ENCODE measurements at places on chromosomes 6 and 20.

GRCh38 chr6:11999246-11999645, 12.9 kb upstream of the HIVEP1 start:
- no peak for DNase-seq

GRCh38 chr20:63507083-63507743, 8.3 kb upstream of the EEF1A2 start:
- DNase-seq, result no peak

DNA sequence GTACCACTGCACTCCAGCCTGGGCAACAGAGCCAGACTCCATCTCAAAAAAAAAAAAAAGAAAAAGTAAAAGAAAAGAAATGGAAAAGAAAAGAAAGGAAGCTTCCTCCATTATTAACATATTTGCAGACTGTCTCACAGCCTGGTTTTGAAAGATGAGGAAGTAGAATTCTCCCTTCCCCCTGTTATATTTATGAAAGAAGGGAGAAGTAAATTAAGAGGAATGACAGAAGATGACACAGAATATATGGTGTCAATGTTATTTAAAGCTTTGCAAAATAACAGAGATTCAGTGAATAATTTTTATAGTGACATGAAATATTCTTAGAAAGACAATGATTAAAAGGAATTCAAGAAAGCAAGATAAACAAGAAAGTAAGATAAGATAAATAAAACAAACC, 83.7 kb upstream of the PRSS16 start:
- DNase-seq, result no peak

GRCh38 chr6:136226674-136227377, 23.3 kb downstream of the MTFR2 start:
- no peak for DNase-seq

- no peak for DNase-seq
Observed at GRCh38 chr6:159854959-159855358, 35.8 kb upstream of the MAS1 start.

DNA sequence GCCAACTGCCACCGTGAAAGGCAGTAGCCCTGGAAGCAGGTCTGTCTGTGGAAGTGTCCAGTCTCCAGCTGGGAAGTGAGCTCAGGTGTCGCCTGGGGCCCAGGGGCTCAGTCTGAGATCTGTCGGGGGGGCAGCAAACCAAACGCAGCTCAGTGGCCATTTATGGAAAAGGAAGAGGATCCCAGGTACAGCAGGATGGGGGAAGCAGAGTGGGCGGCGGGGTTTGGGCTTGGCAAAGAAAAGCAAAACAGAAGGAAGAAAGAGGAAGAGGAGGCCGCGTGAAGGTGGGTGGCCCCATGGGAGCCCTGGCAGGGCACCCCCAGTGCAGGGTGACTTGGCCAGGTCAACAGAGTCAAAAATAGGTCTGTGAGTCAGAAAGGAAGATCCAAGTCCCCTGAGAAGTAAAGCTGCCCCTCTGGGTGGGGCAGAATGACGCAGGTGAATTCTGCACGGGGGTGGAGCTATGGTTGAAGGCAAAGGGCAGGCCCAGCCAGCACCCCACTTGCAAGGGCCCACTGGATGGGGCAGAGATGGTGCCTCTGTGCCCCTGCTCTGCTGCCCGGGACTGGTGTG, 5.3 kb downstream of the PXDC1 start:
- DNase-seq, result no peak

- no peak for DNase-seq
Observed at GRCh38 chr6:155026022-155026705, 31.0 kb downstream of the TIAM2 start.

DNA sequence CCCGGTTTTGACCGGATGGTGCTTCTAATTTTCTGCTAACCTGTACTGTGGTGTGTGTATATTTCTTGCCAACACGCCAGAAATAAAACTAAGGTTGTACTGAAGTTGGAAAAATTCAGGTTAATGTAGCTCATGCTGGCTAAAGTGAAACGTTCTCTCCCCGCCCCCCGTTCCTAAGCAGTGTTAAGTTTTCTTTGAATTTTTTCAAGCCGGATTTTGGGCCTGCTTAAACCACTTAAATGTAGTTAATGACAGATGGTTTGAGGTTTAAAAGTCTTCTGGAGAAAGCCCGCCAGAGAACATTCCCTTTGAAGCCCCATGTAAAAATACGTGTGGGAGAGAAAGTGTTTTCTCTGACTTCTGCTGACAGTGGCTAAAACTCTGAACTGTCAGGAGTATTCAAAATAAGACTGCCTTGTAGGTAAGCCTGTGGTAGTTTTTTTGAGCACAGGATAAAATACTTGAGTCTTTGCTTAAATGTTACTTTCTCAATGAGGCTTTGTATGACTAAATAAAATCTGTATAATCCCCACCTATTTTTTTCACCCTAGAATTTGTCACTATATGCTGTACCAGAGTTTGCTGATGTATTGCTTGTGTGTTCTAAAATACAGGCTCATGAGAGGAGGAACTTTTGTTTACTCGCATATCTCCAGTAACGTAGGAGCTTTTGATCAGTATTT, 101.3 kb downstream of the OR2B2 start:
- DNase-seq, result no peak

GRCh38 chr6:94175465-94175864, 756.1 kb upstream of the EPHA7 start:
- DNase-seq, result no peak

- DNase-seq, result no peak
Observed at GRCh38 chr6:141123049-141123448, 1009.7 kb upstream of the GJE1 start.

DNA sequence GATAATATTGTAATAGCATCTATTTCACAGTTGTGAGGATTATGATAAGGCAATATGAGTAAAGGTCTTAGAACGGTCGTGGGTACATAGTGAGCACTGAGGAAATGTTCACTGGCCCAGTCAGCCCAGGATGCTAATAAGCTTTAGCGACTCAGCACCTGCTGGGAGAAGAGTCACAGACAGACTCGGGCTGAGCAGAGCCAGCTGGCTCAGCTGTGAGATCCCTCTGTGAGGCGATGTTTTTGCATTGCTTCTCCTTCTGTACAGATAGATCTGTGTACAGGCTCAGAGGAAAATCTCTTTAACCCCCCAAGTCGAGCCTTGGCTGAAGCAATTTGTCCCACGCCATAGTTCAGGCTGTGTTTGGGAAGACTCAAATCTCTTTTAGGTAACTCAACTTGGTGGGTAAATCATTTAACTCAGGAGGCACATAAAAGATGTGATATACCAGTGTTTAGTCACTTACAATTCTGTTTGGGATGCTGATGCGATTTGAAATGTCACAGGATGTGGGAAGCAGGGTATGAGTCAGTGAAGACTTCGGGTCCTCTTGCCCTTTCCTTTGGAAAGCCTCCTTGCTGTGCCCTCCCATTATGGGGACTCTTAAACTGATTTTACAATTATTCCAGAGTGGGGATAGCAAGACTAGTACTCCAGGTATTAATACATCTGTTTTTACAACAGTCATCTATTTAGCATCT, 53.1 kb downstream of the PHACTR1 start:
- no peak for DNase-seq

GRCh38 chr6:46538800-46539480, 47.7 kb upstream of the RCAN2 start:
- DNase-seq, result no peak

DNA sequence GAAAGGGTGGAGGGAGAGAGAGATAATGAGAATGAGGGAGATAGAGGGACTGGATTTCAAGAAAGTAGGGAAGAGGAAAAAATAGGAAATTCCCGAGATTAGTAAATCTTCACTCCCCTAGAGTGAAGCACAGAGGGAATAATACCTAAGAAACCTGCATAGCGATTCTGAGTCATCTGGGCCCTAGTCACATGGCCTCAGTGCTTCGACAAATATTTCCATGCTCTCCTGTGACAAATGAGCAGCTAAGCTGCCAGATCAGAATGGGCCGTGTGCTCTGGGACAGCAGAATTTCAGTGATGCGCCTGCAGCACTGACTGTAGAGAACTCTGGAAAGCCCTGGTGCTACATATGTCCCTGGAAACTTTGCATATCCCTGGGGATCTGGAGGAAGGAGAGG, 48.6 kb upstream of the GRIK2 start:
- DNase-seq, result no peak

- DNase-seq, result no peak
Observed at GRCh38 chr20:38534756-38535155, 46.2 kb upstream of the ADIG start.

- DNase-seq, result no peak
Observed at GRCh38 chr6:53605543-53606235, 59.9 kb downstream of the KLHL31 start.

DNA sequence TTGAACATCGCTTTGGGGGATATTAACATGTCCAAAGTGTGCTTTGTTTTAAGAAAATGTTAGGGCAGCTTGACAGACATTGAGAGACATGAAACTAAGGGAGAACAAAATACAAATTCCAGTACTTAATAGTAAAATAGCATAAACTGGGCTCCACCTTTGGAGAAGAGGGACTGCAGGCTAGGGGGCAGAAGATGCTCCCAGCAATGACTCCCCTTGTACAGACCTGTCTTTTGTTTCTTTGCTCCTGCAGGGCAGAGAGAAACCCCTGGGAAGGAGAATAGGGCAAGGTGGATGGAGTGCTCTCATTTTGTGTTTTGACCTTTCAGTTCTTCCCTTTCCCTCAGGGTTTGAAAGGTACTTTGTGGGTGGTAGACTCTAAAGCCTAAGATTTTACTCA, 115.6 kb upstream of the PLCB4 start:
- DNase-seq, result no peak

GRCh38 chr6:52872031-52872430, 31.4 kb upstream of the GSTA5 start:
- DNase-seq, result no peak

- no peak for DNase-seq
Observed at GRCh38 chr6:28982476-28983266, 22.4 kb downstream of the ZNF311 start.

- peak; percentile 57 for DNase-seq
Observed at GRCh38 chr20:5056801-5057599, 55.7 kb upstream of the SLC23A2 start.

GRCh38 chr20:62602550-62602949, 39.8 kb upstream of the SLCO4A1 start:
- DNase-seq, result no peak

DNA sequence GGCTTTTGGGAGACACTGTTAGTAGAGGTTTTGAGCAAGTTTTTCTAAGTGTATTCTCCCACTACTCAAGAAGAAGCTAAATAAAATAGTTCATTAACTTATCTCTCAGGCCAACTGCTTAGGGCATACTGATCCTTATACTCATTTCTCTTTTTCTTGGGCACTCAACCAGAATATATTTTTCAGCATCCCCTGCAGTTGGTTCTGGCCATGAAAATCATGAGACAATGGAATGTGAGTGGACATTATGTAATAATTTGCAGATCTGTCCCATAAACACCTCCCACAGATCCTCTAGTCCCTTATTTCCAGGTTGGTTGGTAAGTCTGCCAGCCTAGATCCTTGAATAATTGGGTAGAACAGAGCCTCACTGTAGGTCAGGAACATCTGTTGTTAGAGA, 136.7 kb downstream of the AIG1 start:
- no peak for DNase-seq

DNA sequence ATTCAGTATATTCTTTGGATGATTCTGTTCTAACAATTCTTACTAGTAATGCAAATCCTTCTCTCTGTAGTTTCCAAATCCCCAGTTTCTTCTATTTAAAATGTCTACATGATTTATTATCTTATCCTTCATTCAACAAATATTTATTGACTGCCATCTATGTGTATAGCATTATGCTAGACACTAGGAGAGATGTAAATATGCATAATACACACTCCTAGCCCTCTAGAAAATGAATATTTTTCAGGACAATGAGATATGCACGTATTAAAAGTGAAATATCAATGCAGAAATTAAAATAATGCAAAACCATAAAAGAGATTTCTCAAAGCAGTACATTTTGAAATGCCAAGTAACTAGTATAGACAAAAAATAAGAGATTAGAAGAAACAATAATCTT, 293.5 kb upstream of the CNR1 start:
- no peak for DNase-seq

DNA sequence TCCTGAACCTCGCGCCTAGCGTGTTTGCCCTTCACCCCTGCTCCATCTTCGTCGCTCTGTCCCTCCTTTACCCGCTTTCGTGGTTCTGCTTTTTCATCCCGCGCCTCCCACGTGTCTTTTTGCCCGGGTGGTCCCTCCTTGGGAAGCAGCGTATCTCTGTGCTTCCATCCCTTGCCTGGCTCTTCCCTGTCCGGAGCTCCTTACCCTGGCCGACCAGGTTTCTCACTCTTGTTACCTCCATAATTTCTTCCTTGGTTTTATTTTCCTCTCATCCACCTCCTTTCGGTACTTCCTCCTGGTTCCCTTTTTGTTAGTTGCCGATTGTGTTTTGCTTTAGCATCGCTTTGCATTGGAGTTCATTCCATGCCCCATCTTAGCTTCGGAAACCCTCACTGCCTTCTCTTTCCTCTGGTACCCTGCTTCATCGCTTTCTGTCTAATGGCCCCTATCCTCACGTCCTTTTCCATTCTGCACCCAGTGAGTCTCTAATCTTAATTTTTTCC, 735 bp downstream of the FAM135A start:
- DNase-seq, result no peak

- no peak for DNase-seq
Observed at GRCh38 chr6:81788748-81789147, 36.3 kb upstream of the TENT5A start.

DNA sequence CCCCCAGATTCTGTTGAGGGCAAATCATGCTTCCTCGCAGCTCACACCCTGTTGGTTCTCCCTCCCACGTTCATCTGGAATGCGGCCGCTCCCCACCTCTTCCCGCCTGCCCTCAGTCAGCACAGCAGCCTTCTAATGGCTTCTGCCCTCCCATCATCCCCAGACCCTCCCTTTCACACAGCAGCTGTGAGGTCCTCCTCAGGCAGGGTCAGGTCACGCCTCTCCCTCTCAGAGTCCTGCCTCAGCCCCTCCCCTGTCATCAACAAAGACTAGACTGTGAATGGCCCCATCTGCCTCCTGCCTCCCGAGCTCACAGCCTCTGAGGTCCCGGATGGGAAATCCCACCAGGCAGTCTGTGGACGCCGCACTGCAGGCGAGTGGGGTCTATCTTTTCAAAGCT, 7.9 kb upstream of the BHLHE23 start:
- no peak for DNase-seq

DNA sequence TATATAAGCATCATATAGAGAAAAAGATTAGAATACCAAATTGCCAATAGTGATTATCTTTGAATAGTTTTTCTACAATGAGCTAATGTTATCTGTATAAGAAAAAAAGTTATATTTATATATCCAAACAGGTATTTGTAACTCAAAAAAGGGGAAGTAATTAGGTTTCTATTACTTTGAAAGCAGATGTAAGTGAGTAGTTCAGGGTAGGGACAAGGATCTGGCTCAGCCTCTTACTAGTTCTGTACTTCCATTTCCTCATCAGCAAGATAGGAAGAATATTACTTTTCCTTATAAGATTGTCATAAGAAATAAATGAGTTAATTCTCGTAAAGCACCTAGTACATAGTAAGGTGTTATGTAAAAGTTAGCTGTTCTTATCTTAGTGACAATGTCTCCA, 32.2 kb downstream of the AHI1 start:
- DNase-seq, result no peak
